ENCODE measurements at places on chromosomes 1 and 21.

DNA sequence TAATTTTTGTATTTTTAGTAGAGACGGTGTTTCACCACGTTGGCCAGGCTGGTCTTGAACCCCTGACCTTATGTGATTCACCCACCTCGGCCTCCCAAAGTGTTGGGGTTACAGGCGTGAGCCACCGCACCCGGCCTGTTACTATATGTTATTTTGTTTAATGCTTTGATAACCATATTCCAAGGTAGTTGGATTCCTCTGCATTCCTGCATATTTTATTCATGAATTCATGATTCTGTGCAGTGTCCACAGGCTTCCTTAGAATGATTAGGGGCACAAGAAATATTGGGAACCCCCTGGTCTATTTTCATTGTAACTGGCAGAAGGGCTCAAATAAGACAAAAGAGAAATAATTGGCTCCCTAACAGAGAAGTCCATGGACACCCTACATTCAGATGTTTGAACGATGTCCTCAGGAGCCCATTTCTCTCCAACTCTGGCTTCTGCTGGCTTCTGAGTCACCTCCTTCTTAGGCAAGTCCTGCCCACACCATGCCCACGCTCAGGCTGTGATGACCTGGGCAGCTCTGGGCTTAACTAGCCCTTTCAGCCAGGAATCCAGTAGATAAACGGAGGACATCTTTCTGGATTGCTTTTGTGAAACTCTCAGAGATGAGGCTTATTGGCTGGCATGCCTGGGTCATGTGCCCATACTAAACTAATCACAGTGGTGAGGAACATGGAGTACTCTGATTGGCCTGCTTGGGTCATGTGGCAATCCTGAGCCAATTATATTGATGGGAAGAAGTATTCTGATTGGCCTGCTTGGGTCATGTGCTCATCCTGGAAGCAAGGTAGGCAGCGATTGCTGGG, 32.6 kb downstream of the TNFRSF8 start:
- no peak for DNase-seq

- no peak for DNase-seq
Observed at GRCh38 chr1:171984850-171985485, 143.7 kb downstream of the DNM3 start.

GRCh38 chr1:2539312-2539907, 9.3 kb upstream of the HES5 start:
- no peak for DNase-seq

- DNase-seq, result no peak
Observed at GRCh38 chr1:71610476-71610875, 529.6 kb upstream of the ZRANB2 start.

DNA sequence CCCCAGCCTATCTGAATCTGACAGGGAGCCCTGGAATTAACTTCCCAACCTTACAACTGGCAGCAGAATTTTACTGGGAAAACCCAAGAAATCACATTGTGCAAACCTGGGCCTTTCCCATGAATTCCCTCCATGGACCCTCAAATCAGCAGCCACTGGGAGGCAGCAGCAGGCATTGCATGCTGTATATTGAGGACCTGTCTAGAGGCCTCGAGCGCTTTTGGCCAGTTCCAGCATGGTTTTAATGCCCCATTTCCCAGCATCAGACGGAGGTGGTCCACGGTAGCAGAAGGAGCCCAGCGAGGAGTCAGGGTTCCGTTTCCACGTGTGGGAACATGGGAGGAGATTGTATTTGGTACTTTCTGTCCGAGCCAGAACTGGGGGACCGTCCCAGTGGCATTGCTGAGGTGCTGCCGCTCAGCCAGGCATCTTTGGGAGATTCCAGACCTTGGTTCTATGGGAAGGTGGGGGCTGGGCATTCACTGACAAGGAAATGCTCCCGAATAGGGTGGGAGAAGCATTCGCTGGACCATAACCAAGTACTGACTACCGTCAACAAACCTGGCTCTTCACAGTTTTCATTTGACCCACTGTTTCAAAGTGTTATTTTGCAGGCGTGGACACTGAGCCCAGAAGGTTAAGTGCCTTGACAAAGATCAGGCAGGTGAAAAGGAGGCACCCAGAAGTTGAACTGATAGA, 15.9 kb downstream of the BMP8A start:
- DNase-seq, result no peak

DNA sequence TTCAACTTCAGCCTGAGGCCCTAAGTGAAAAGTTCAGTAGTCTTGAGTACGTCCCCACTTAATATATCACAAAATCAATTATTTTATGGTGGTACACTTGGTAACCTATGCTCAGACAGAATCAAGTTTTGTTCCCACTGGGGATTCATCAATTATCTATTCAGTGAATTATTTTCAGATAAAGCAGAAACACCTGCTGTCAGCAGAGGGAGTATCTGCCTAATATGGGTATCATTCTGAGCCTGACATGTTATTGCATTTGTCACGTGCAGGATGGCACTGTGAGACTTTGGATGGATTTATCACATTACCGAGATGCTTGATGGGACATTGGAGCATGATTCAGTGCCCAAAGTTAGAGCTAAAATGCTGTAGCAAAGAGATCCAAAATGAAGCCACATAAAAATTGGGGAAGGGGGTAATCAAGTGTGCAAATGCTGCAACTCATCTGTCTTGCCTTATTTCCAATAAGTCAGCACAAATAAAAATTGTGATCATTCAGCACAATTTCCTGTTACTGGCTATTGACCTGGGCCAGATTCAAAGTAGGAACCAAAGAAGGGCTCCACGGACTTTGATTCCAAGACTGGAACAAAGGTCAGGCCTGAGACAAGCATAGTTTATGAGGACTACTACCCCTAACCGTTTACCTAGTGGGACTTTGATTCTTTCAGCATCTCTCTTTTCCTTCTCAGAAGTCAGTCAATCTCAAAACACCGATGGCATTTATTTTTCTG, 657.6 kb downstream of the LMO4 start:
- DNase-seq, result no peak

DNA sequence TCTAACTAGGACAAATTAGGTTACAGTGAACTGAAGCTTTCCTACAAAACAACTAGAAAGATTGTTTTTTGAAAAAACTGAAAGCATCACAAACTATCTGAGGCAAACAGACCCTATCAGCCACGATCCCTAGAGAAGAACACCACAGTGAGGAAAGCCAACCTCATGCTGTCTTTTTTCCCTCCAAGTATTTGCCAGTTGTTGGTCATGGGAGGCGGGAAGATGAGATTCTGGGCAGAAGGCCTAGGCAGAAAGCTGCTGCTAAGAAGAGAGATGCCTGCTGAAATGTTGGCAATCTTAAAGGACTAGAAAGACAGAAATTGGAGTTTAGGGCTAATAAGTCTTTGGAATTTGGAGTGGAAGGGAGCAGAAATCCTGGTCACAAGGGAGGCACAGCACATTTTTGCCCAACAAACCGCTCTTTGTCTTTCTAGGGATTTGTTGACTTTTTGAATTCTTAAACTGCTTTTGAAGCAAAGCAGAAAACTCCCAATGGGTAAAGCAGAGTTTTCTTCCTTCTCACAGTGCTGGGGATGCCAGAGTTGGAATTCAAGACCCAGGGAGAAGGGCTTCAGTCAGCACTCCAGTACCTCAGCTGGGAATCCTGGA, 83.9 kb downstream of the MT1HL1 start:
- DNase-seq, result no peak

GRCh38 chr1:23214640-23215039, 2.7 kb downstream of the HTR1D start:
- DNase-seq, result no peak

DNA sequence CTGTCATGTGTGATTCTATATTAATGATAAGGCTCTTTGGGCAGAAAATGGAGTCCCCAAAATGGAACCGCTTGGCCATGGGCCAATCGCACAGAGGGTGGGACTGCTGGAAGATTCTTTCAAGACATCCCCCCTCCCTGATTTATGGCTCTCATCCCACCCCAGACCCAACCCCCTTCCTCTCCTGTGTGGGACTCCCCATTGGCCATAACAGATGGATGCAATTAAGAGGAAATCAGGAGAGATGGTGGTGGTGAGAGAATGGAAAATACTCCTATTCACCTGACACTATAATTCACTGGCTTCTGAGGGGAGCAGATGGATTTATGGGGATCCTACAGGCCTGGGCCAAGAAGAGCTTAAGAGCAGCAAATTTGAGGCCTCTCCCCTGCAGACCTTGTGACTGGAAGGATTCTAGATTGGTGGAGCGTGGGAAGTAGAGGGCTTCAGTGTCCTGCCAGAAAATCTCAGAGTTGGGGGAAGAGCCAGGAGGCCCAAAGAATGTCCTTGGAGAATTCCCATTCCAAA, 1.7 kb downstream of the IGFN1 start:
- no peak for DNase-seq

DNA sequence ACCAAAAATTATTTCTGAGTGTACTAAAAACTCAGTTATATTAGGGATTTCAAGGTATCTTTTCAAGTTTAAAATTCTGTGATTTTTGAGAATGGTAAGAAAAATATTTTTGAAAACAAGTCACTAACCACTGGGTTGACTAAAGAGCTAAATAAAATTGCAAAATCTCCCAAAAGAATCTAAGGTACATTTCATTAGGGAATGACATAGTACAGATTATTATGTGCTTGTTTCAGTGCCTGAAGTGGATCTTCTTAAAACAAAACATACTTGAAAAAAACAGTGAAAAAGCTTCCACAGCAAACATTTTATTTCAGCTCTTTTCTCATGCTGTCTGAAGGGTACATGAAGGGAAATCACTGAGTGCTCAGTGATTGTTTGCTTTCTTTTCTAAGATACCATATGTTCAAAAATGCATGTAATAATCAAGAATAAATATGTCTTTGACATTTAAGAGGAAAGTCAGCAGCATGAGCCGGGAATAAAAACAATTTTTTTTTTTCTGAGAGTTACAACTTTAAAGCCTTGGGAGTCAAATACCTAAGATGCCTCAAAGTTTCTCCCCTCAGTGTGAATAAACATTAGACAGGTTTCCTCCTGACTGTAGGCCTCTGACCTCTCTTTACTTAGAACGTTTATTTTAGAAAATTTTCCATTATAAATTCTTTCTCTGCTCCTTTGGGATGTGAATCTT, 200.7 kb downstream of the KCNT2 start:
- DNase-seq, result no peak

DNA sequence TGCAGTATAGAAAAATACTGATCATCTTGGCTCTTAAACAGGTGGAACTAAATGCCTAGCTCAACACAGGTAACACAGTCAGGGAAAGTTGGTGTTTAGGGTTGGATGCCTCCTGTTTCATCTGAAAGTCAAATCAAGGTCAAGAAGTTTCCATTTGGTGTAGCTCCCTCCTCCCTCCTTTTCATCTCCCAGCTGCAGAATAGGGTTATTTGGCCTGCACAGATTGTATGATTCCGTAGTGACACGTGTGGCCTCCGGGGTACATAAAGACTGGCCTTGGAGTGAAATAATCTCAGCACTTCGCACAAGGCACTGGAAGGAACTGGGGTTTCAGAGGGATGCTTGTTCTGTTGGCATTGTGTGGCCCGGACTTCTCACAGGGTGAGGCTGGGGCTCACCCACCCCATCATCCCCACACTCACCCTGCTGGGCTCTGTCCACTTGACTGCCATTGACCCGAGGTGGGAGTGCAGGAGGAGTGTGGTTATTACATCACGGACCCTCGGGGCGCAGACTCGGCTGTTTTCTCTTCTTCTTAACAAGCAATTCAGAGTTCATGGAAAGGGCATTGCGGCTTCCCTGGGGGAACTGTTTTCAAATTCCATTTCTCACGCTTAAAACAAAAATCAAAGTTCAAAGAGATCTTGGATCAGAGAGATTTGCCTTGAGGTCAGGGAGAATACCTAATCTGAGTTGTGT, 18.4 kb downstream of the IGSF5 start:
- DNase-seq, result no peak

- DNase-seq, result no peak
Observed at GRCh38 chr1:211788626-211789025, 41.9 kb downstream of the LPGAT1 start.

DNA sequence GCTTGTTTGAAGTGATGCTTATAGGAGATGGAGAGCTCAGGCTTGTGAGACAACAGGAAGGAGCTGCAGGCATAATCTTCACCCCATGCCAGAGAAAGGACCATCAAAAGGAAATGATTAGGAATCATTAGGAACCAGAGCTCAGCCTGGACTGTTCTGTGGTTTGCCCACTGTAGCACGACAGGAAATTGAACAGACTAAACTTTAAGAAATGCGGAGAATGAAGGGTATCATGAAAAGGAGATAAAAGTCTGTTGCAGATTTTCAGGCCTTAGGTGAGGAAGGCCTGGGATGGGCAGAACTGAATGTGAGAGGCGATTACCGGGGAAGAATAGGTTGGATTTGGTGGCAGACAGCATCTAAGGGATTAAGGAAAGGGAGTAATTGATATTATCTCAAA, 292.0 kb upstream of the PLXNA2 start:
- no peak for DNase-seq

DNA sequence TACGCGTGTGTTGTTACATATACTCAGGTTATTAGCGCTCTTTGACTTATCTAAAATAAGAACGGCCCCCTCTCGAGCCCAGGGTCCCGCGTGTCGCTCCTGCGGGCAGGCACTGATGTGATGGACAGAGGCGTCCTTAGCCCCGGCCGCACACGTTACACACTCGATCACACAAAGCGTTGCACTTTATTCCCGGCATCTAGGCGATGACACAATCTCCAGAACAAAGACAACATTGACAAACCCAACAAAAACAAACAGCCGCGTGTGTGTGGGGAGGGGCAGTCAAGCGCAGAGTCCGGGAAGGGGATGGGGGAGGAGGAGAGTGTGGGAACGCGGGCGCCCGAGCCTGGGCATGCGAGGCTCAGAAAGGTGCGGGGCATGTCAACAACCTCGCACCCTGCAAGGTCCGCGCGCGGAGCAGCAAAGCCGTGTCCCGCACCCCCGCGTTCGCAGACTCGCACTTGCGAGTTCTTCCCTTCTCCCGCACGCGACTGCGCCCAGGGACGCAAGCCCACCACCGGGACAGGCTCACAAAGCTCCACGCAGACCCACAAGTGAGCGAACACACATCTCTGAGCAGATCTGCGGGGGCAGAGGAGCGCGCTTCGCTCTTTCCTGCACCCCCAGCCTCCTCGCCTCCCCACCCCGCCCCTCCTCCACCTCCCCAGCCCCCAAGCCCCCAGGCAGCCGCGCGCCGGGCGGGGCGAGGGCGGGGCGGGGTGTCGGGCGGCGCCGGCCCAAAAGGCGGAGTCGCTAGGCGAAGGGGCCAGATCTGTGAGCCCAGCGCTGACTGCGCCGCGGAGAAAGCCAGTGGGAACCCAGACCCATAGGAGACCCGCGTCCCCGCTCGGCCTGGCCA, at the start of gene EFNA1:
Gene EFNA1 (plus strand): TSS at position 772 of the 862 bp plus-strand sequence. CDS start 102 bp downstream, outside the sequence.
- no peak for DNase-seq

- no peak for DNase-seq
Observed at GRCh38 chr1:185936641-185937040, 202.4 kb downstream of the HMCN1 start.

DNA sequence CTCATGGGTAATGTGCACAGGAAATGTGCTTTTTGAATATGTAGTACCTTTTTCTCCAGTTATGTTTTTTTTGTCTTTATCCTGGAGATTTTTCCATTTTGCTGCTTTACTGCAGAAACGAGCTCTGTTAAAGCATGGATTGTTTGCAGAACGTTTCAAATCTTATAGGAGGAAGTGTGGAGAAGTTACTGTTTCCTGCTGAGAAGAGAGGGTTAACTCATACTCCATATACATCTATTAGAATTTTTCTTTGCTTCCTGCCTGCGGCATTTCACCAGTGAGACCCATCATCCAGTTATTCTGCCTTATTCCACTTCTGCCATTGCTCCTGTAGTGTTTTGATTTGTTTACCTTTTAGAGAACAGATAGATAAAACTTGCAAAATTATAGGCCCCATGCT, 2.0 kb downstream of the RPRD2 start:
- DNase-seq, result no peak

Measured in stimulated activated CD8-positive, alpha-beta memory T cell treated with anti-CD3 and anti-CD28 coated beads, Interleukin-7, amount 100 ng/mL, for 1 hour (primary cell).